ENCODE measurements at places on chromosomes 12 and 14. TPM values are rescaled to one million over a fixed set of nuclear protein-coding genes. Genes with fewer than 3 reads are reported as not detected.
A peak's percentile ranks its signal among the peaks of the same experiment; 100 is the strongest.

KRT83 gene
- not detected for polyA plus RNA-seq

TOMM20L gene
- polyA plus RNA-seq = not detected

DNA sequence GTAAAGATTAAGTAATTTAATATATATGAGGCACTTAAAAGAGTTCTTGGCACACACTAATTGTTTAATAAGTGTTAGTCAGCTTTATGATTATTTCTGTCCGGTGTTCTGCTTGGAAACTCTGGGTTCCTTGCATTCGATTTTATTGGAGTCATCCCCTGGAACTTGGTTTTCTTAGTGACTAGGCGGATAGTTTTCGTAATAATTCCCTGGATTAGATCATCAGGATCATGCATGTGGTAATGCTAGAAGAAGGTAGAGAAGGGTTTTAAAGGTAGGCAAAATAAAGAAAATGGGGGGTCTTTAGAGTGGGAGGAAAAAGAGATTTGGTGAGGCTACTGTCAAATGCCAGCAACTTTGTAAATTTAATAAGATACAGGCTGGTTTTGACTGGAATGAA, 88.4 kb downstream of the MYF5 start:
- H3K4me3 ChIP-seq = no peak overlapping the region
- peaks cover 10% of the 10 kb centered on the region for H3K4me1 ChIP-seq
- H3K27ac ChIP-seq = no peak overlapping the region
- H3K27me3 ChIP-seq = no peaks in the 10 kb centered on the region
- DNase-seq = no peak
- H3K36me3 ChIP-seq = no peaks in the 10 kb centered on the region

- H3K27me3 ChIP-seq = no peaks in the 10 kb centered on the region
- H3K27ac ChIP-seq = no peak overlapping the region
- no peaks in the 10 kb centered on the region for H3K36me3 ChIP-seq
- H3K4me1 ChIP-seq = no peaks in the 10 kb centered on the region
These were observed 10.2 kb upstream of the CPNE8 start for GRCh38 chr12:38915429-38916182.

DNA sequence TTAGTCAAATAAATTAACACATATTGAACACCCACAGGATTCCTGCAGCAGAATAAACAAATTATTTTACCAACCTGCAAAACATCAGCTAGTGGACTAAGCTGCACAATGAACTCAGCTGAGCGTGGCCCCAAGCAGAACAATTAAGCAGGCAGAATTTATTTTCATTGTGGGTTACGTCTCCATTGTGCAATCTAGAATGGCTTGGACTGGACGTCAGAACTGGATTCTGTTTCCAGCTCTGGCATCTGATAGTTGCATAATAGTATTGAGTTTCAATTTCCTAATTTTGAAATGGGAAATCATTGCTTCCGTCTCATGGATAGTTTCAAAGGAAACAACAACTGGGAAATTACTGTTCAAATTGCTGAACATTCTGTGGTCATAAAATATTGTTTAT, 35.5 kb upstream of the RERG start:
- no peaks in the 10 kb centered on the region for H3K27me3 ChIP-seq
- DNase-seq = no peak
- H3K4me1 ChIP-seq = no peaks in the 10 kb centered on the region
- no peaks in the 10 kb centered on the region for H3K36me3 ChIP-seq
- no peak overlapping the region for H3K4me3 ChIP-seq

DNA sequence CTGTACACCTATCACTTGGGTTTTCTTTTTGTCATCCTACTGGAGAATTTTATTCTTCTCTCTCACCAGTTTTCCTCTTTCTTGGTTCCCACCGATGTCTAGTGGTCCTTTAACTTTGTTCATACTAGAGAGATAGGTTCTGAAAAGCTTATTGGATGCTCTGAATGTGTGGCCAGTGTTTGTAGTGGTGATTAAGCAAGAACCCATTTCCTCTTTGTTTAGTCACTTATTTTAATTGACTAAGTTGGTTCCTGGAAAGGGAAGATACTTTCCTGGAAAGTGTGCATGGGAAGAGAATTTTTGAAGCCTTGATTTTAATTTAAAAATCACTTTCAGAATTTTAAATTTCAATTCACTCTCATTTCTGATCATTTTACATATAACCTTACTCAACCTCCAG, 127.2 kb downstream of the OTOGL start:
- H3K36me3 ChIP-seq = no peaks in the 10 kb centered on the region
- H3K27me3 ChIP-seq = no peaks in the 10 kb centered on the region
- no peak overlapping the region for H3K27ac ChIP-seq
- no peak for DNase-seq
- H3K4me3 ChIP-seq = no peak overlapping the region
- no peaks in the 10 kb centered on the region for H3K4me1 ChIP-seq

DNA sequence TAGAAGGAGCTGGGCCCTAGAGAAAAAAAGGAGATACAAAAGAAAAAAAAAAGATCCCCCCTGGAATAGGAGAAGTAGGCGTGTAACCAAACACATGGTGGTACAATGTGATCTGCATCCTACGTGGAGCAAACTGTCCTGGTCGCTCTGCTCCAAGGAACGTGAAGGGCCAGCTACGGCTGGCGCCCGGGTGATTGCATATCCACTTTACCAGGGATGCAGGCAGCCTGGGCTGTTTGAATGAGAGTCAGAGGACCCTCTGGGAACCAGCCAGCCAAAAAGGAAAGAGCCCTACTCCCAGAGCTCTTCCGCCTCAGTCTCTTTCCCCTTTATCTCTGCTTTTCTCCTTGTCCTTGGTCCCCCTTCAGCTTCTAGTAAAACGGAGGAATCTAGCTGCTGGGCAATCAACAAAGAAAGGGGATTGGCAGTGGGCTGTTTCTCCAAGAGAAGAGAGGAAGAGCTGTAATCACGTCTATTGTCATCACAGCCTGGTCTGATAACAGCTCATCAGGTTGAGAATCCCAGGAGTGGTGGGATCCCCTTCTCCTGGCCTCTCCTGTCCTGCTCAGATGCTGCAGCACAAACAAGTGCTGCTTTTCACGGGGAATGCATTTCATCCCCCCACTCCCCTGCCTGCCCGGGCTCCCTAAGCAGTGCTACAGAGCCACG, 156.0 kb downstream of the ADCK1 start:
- H3K27ac ChIP-seq = no peak overlapping the region
- no peak for DNase-seq
- no peak overlapping the region for H3K4me3 ChIP-seq
- no peaks in the 10 kb centered on the region for H3K36me3 ChIP-seq

DNA sequence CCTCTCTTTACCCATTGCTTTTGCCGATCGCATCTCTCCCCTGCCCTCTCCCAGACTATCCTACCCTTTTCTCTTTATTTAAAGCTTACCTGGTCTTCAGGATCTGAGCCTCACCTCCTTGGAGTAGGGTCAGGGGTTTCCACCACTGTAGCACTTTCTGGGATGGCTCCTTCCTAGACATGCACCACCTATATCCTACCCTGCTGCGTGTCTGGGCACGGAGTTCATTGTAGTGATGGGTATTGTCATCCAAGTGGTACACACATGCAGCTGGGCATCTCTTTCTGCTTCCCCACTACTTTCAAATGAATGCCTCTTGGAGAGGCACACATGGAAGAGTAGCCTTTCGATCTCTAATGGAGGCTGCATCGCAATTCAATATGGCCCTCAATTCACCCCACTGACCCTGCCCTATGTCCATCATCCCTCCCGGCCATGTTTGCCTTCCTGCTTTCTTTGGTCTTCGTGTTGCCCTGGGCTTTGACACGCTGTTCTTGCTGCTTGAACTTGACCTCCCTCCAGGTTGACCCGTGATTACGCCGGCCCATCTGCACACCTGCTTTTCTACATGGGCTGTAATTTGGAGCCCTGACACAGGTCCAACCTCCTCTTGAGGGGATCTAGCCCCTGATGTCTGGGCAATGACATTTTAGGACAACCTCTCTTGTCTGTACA, 10.9 kb downstream of the SERPINA11 start:
- DNase-seq = no peak
- no peaks in the 10 kb centered on the region for H3K36me3 ChIP-seq
- no peak overlapping the region for H3K27ac ChIP-seq

DNA sequence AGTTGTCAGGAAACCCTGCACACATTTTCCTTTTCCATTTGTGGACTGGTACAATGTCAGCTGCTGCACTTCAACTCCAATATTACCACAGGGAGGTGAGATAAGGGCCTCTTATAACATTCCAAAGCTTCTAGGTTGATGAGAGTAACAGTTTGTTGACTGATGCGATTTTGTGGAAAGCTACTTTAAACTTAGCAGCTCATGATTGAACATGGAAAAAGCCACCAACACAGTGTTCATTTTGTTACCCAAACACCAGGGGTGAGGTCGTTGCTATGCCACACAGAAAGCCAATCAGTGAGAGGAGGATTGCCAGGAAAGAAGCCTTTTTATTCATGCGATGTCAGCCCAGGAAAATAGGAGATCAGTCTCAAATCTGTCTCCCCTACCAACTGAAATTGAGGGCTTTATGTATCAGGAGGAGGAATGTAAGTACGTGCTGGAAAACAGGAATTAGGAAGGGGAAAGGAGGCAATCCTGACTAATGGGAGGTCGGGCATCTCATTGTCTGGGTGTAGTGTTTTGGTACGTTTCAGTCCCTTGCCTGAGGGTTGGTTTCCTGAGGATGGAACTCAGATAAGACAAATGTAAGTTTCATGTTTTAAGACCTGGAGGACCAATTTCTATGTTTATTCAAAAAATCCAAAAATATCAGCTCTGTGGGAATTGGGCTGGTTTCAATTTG, 92.7 kb upstream of the PLEKHA5 start:
- H3K36me3 ChIP-seq = no peaks in the 10 kb centered on the region
- no peak overlapping the region for H3K4me3 ChIP-seq
- H3K4me1 ChIP-seq = no peaks in the 10 kb centered on the region
- no peak overlapping the region for H3K27ac ChIP-seq
- H3K27me3 ChIP-seq = no peaks in the 10 kb centered on the region

DNA sequence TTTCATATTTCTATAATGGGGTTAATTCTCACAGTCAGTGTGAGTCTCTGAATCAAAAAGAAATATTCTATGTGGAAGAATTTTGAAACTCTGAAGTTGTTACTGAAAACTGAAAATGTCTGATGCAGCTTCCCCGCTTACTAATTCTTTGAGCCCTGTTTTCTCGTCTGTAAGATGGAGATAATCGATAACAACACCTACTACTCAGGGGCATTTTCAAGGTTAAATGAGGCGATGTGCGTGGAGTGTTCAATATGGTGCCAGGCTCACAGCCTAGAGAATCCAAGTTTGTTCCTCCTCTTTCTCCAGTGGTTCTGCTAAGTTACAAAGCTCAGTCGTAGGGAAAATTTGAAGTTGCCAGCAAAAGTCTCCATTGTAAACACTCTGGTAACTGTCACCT, 391.4 kb downstream of the FUT8 start:
- H3K4me3 ChIP-seq = no peak overlapping the region
- H3K27me3 ChIP-seq = no peaks in the 10 kb centered on the region
- no peaks in the 10 kb centered on the region for H3K36me3 ChIP-seq
- H3K27ac ChIP-seq = no peak overlapping the region
- H3K4me1 ChIP-seq = peaks cover 5% of the 10 kb centered on the region

DNA sequence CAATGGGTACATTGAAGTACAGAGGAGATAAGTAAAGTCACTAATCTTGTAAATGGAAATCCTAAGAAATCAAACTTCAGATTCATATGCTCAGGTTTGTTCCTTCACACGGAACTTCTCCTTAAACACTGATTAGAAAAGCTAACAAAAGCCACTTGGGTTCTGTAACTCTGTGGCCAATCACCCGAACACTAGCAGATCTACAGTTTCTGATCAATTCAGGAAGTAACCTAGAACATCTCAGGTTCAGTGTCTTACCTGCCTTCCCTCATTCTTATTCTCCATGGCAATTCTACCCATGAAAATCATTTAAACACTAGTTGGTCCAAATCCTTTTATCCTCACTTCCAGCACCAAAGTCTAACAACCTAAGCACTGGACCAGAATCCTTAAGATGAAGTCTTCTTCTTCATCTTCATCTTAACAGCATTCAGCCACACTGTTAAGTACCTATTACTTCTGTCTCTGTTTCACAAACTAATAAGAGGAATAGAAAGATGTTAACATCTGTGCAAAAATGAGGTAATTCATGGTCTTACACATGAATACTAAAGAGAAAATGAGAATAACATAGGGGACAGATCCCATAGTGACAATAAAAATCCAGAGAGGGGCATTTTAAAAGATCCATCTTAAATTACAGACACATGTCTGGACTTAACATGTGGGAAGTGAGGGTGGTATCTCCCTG, 184.5 kb downstream of the SSPN start:
- H3K4me1 ChIP-seq = no peaks in the 10 kb centered on the region
- H3K27me3 ChIP-seq = no peaks in the 10 kb centered on the region
- no peak overlapping the region for H3K27ac ChIP-seq
- no peak for DNase-seq

DNA sequence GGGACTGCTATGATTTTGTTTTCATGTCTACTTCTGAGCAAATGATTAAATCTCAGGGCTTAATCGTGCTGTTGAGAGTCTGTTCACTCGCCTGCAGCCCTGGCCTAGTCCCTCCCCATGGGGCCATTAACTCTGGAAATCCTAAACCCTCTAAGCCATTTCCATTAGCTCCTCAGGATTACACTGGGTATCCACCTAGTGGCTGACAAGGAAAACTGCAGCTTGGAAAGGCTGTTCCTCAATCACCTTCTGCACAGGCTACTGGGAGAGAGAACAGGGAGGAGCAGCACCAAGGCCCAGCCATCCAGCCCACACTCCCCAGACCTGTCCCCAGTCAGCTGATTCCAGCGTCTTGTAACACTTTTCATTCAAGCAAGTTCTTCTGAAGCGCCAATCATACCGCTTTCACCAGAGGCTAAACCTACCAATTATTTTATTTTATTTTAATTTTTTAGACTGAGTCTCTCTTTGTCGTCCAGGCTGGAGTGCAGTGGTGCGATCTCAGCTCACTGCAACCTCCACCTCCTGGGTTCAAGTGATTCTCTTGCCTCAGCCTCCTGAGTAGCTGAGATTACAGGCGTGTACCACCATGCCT, 48.7 kb downstream of the NEUROD4 start:
- no peak overlapping the region for H3K27ac ChIP-seq

DNA sequence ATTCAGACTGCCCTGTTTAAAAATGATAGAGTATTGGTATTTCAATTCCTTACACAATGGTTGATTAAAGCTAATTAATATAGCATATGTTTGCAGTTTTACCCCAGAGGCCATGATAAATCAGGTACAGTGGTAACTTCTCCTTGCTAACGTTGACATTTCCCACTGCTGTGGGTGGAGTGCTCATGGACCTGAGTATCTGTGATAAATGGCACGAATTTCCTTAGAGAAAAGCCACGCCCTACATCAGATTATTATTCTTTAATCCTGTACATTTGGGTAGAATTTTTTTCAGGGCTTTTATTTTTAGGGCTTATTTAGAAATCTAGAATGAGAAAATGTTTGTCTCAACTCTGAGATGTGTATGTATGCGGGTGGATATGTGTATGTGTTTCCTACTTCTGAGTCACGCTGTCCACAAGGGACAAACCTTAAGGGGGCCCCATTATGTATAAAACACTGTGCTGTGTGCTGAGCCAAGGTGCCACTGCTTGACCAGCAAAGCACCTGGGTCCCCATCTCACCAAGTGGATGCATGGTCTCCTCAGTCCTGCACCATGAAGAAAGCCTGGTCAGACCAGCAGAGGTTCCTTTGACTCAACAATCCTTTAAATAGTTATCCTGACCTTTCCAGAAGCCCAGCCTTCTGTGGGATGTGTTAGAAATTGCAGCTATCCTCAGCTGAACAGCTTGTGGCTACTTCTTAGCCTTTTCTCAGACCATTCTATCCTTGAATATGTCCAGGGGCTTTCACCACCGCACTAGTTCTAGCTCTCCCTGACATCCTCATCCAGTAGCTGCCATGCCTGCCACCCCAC, 57.9 kb upstream of the STK38L start:
- H3K36me3 ChIP-seq = no peaks in the 10 kb centered on the region
- no peak overlapping the region for H3K4me3 ChIP-seq
- H3K27ac ChIP-seq = peak overlapping the region; percentile 82

- H3K27me3 ChIP-seq = no peaks in the 10 kb centered on the region
- DNase-seq = no peak
These were observed 221.8 kb upstream of the ARHGAP5 start for GRCh38 chr14:31855262-31855661.
